ENCODE measurements at places on chromosomes 12 and 14. TPM values are rescaled to one million over a fixed set of nuclear protein-coding genes. Genes with fewer than 3 reads are reported as not detected.

DNA sequence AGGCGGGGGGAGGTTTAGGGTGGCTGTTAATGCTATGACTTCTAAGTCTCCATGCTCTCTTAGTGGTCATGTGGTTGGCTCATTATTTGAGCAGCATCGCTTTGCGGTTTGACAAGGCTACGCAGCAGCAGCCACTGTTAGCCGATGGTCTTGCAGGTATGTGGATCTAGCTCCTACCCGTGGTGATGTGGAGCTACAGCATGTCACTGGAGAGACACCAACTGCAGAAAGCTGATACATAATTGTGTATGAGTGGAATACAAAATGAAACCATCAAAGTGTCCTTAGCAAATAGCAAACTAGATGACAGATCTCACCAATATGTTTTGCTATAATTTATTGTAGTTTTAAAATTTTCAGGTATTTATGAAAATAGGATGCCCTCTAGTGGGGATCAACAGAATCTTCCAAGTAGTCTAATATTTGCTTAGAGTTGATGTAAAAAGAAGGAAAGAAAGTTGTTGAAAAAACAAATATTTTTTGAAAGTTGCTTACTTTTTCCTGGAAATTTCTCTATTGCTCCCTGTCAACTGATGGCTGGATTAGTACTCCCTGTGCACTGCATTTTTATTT lies 94.9 kb downstream of the NAV3 start:
- DNase-seq, result peak; percentile 63

DNA sequence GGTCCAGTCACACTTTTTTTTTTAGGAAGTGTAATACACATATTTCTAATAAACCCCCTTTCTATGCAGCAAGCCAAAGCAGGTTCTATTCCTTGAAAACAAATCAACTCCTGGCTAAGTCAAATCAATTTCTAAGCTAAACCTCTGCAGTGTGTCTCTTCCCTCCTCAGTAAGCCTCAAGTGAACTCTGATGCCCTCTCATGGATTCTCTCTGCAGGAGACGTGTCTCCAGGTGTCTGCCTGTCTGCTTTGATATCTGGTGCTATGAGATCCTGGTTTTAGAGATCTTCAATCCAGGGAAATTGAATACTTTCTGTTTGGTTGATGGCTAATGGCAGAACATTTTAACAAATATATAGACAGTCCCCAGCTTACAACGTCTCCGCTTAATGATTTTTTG lies 791.7 kb downstream of the AACS start:
- no peak for DNase-seq

DNA sequence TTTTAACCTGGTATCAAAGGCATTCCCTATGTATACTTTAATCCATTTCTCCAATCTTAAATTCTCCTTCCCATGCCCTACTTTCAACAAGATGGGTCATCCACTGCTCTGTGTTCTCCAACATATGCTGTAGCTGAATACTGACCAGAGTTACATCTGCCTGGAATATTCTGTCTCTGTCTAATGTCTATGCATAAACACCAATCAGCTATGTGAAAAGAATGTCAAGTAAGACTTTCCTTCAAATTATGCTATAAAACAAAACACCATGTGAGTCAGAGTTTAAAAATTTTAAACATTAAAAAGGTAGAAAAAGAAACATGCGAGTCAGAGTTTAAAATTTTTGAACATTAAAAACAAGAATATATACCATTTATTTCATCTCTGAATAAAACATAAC lies 19.3 kb downstream of the NT5DC3 start:
- no peak for DNase-seq

DNA sequence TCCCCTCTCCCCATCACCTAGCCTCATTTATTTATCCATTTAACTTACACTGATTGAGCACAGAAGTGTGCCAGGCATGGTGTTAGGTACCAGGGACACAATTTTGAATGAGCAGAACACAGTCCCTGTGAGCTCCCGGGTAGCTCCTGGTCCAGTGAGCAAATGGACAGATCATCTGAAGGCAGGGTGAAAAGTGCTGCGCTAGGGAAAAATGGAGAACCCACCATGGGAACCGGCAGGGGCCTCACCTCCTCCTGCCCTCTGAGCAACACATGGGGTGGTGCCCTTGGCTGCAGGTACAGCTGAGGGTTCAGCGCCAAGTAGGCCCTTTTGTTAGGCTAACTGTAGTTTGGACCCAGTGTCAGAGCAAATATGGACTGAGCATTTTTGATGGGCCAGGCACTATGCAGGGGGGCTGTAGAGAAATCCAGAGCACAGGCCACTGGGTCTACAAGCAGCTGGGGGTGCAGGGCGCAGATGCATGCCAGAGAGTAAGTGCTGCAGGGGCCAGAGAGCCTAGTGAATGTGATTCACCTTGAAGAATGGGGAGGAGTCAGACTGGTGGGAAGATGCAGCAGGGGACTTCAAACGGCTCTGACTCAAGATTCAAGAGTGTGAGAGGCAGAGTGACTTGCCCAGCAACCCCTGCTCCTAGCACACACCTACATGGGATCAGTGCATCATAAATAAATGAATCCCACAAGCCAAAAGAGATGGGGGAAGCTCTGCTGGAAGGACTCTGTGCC lies 28.2 kb downstream of the LTBP2 start:
- DNase-seq, result no peak

GRCh38 chr12:64566831-64567517 lies 43.3 kb upstream of the RASSF3 start:
- no peak for DNase-seq

IL31 gene
- polyA plus RNA-seq, result not detected

GPRC5D gene
- 2.4 TPM for polyA plus RNA-seq

CFAP54 gene
- 0.46 TPM for polyA plus RNA-seq

Data from large intestine (tissue), 12 donors.